Hippocampal formation (tissue), 2 donors: ENCODE measurements at places on chromosomes 5 and 9.

DNA sequence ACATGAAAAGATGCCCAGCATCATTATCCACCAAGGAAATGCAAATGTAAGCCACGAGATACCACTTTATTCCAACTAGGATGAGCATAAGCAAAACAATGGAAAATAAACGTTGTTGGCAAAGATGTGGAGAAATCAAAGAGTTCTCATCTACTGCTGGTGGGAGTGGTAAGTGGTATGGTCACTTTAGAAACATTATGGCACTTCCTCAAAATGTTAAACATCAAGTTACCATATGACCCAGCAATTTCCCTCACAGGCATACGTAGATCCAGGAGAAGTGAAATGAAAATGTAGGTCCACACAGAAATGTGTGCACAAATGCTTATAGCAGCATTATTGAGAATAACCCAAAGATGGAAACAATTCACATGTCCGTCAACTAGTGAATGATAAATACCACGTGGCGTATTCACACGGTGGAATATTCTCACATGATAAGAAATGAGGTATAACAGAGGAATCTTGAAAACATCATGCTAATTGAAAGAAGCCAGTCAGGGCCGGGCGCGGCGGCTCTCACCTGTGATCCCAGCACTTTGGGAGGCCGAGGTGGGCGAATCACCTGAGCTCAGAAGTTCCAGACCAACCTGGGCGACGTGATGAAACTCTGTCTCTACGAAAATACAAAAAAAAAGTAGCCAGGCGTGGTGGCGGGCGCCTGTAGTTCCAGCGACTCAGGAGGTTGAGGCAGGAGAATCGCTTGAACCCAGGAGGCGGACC is 16.4 kb upstream of the FLT4 start:
- no peak for DNase-seq

- DNase-seq: no peak
These were observed 16.9 kb downstream of the IRF1 start for GRCh38 chr5:132473668-132474067.

- no peak for DNase-seq
These were observed 91.5 kb downstream of the WDR41 start for GRCh38 chr5:77400645-77401044.

DNA sequence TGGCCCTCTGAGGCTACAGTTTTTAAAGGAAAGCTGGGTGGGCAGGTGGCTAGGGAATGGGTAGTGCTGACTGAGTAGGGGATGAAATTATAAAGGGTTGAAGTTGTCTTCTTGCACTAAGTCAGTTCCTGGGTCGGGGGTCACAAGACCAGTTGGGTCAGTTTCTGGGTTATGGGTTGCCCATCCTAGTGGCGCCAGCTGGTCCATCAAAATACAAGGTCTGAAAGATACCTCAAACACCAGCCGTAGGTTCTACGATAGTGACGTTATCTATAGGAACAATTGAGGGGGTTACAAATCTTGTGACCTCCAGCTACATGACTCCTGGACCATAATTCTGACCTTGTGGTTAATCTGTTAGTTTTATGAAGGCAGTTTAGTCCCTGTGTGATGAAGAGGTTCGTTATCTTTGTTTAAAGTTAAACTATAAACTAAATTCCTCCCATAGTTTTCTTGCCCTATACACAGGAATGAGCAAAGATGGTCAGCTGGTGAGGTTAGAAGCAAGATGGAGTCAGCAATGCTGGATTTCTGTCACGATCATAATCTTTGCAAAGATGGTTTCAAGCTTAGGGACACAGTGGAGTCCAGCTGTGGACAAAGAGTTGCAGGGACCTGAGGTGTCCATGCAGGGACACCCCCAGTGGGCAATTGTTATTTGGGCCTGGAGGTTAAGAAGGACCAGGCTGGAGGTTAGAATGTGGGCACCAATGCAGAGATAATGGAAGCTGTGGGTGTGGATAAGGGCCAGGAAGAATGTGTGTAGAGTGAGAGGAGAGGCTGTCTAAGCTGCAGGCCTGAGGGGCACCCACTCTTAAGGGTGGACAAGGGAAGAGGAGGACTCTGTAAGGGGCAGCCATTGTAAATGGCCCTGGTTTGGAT is 14.0 kb upstream of the CREBRF start:
- DNase-seq: no peak

GRCh38 chr9:38118862-38119438 is 49.9 kb upstream of the SHB start:
- DNase-seq: no peak

- no peak for DNase-seq
These were observed 63.8 kb downstream of the ANGPTL2 start for GRCh38 chr9:127058645-127059021.

- DNase-seq: no peak
These were observed 314.5 kb downstream of the SPATA31D1 start for GRCh38 chr9:82302968-82303655.

GRCh38 chr5:91691592-91691991 is 308.5 kb upstream of the ARRDC3 start:
- DNase-seq: no peak

GRCh38 chr9:114093031-114093471 is 6.0 kb downstream of the KIF12 start:
- DNase-seq: no peak

- no peak for DNase-seq
These were observed 192.1 kb downstream of the RAB3C start for GRCh38 chr5:58774937-58775336.

DNA sequence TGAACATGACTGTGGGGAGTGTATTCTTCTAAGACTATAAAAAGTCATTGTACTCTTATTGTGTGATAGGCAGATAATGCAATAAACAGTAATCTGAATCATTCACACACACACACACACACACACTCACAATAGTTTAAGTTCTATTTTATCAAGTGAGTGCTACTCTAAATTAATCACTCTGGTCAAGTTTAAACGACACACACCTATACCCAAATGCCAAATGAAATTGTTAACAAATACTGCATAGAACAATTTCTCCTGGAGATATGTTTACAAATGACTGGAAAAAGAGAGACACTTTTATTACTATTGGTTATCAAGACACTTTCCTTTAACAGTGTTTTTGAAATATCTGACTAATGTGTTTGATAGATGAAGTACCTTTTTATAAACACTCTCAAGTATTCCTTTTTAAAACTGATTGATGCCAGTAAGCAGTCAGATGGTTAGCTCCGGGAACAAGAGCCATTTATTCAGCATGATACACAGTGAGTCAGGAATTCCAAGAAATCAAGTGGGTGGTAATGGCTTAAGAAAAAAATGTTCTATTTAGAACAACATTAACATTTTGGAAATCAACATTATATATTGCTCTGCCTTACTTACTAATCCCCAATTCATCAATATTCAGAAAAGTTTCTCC is 521.6 kb upstream of the ST8SIA4 start:
- DNase-seq: no peak

DNA sequence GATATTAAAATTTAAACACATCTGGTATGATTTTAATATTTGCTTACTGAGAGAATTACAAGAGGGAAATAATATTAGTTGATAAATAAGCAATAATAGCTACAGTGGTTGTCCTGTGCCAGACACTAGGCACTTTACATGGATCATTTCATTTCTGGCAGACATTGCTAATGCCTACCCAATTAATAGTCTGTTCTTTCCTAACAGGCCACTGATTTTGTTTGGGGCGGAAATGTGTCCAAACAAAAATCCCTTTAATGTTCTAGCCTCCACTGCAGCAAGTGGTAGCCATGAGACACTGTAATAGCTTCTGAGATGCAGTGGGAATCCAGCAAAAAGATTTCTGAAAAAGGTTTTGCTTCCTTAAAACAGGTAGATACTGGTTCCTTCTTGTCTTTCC is 527.4 kb downstream of the CSNK1G3 start:
- no peak for DNase-seq

- DNase-seq: no peak
These were observed 60.3 kb downstream of the TTC39B start for GRCh38 chr9:15246708-15247107.
